ENCODE measurements at places on chromosomes 1 and 21.
A peak's percentile ranks its signal among the peaks of the same experiment; 100 is the strongest.

DNA sequence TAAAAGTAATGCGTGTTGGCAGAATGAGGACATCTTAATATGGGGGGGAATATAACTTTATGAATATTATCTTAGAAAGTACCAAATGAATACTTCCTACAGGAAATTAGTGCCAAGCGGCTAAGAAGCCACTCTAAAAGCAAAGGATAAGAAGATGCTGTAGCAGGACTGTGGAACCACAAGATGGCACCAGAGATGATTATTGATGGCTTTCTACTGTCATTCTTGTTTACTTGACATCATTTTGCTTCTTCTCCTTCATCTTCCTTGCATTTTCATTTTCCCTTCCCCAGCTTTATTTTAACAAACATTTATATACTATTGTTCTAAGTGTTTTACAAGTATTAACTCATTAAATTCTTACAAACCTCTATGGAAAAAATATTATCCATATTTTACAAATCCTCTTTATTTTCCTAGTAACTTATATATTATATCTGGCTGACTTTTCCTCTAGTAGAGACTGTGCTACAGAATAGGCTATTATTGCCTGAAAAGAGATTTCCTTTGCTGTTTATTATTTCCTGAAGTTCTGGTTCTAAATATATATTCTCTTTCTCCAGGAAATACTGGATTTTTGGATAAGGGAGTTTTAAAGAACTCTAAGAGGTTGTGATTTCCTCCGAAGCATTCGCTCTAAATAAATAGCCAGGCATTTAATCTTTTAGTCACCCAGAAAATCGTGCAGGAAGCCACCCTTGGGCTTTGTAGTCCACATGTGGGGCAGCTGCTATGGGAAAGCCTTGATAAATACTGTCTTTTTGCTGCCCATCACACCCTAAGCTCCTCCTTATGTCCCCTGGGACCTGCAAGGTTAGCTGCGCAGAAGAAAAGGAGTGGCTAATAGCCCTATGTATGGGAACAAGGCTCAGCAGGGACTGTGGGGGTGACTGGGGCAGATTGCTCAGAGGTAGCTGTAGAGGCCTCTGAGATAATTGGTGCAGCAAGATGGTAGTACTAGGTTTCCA is 69.8 kb downstream of the TPR start:
- H3K4me3 ChIP-seq = no peak overlapping the region
- H3K27ac ChIP-seq = no peak overlapping the region

DNA sequence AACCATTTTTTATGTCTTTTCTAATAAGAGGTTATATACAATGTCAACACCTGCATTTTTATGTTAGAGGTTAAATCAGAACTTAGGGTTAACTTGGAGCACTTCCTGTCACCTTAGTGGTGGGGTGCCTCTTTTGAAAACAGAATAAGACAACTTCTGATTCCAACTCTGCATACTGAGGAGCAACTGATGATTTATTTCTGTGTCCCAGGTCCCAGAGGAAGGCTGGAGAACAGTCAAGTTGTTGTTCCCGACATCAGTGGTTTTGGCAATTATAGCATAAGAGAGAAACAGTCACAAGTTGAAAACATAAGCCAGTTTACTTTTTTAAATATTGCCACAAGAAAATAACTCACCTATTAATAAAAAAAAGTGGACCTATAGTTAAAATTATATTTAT is 871.0 kb upstream of the ADAMTS5 start:
- no peak overlapping the region for H3K4me3 ChIP-seq
- DNase-seq = no peak
- H3K27ac ChIP-seq = peak overlapping the region; percentile 29
- no peaks in the 10 kb centered on the region for H3K36me3 ChIP-seq

DNA sequence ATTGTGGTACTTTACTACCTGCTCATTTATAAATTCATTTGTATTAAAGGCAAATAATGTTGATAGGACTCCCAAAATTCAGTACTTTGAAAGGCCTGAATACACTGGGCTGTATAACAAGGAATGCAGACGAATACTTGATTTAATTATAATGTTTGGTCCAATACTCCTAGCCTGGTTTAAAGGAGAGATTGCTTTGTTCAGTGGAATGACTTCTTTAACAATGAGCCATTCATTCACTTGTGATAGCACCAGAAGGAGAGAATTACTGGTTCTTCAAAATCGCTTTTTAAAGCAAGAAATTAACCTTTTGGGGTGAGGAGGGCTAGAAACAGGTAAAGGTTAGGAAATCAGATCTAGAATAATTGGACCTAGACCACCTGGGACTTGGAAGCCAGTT is 28.3 kb upstream of the ENAH start:
- no peaks in the 10 kb centered on the region for H3K4me1 ChIP-seq
- H3K36me3 ChIP-seq = no peaks in the 10 kb centered on the region

- H3K36me3 ChIP-seq = peaks cover 11% of the 10 kb centered on the region
- peak; percentile 34 for DNase-seq
- H3K4me3 ChIP-seq = no peak overlapping the region
These were observed 22.3 kb downstream of the RCOR3 start for GRCh38 chr1:211281320-211282022.

GRCh38 chr1:18200136-18200717 is 92.6 kb downstream of the IGSF21 start:
- H3K36me3 ChIP-seq = no peaks in the 10 kb centered on the region
- no peak for DNase-seq
- no peak overlapping the region for H3K4me3 ChIP-seq

- DNase-seq = peak; percentile 96
- H3K27ac ChIP-seq = no peak overlapping the region
These were observed 364.7 kb downstream of the SMYD3 start for GRCh38 chr1:246142320-246142893.

GRCh38 chr1:118185084-118185832 is at the start of gene SPAG17:
SPAG17 (minus strand) TSS chr1:118185228; CDS start chr1:118185157, 71 bp downstream.
- H3K27ac ChIP-seq = no peak within 1 kb of the TSS
- no peaks in the 10 kb centered on the region for H3K36me3 ChIP-seq
- DNase-seq = peak; percentile 21
- H3K4me3 ChIP-seq = peak within 1 kb of the TSS; percentile 52

- H3K4me1 ChIP-seq = no peaks in the 10 kb centered on the region
- H3K27ac ChIP-seq = no peak overlapping the region
- H3K27me3 ChIP-seq = peaks cover 33% of the 10 kb centered on the region
These were observed 63.4 kb upstream of the PSEN2 start for GRCh38 chr1:226806988-226807387.
